Activated naive CD8-positive, alpha-beta T cell treated with anti-CD3 and anti-CD28 coated beads for 36 hours (primary cell): ENCODE measurements at places on chromosomes 4 and X. TPM values are rescaled to one million over a fixed set of nuclear protein-coding genes. Genes with fewer than 3 reads are reported as not detected.

The USP51 gene
- total RNA-seq = 1.3 TPM

The PROM1 gene
- 0.56 TPM for total RNA-seq

The IL1RAPL1 gene
- not detected for total RNA-seq

The MGAT4D gene
- not detected for total RNA-seq

The MAGEA9B gene
- not detected for total RNA-seq

The MSX1 gene
- 0.10 TPM for total RNA-seq

The COMMD8 gene
- total RNA-seq = 32.4 TPM

The SERPINA7 gene
- total RNA-seq = not detected

The MAGEA1 gene
- not detected for total RNA-seq

The TBCK gene
- 21.5 TPM for total RNA-seq

The REELD1 gene
- total RNA-seq = not detected

The NEK1 gene
- total RNA-seq = 12.1 TPM

The VCX3B gene
- total RNA-seq = not detected

The CSAG3 gene
- not detected for total RNA-seq

The ARR3 gene
- not detected for total RNA-seq

The ZNF518B gene
- 18.0 TPM for total RNA-seq

The GPR50 gene
- not detected for total RNA-seq

The NAA11 gene
- not detected for total RNA-seq

The SATL1 gene
- total RNA-seq = not detected

The CXorf49B gene
- total RNA-seq = not detected

The TLR10 gene
- total RNA-seq = 0.29 TPM

The MBNL3 gene
- total RNA-seq = 28.6 TPM
